ENCODE measurements at places on chromosomes 7 and 10.

DNA sequence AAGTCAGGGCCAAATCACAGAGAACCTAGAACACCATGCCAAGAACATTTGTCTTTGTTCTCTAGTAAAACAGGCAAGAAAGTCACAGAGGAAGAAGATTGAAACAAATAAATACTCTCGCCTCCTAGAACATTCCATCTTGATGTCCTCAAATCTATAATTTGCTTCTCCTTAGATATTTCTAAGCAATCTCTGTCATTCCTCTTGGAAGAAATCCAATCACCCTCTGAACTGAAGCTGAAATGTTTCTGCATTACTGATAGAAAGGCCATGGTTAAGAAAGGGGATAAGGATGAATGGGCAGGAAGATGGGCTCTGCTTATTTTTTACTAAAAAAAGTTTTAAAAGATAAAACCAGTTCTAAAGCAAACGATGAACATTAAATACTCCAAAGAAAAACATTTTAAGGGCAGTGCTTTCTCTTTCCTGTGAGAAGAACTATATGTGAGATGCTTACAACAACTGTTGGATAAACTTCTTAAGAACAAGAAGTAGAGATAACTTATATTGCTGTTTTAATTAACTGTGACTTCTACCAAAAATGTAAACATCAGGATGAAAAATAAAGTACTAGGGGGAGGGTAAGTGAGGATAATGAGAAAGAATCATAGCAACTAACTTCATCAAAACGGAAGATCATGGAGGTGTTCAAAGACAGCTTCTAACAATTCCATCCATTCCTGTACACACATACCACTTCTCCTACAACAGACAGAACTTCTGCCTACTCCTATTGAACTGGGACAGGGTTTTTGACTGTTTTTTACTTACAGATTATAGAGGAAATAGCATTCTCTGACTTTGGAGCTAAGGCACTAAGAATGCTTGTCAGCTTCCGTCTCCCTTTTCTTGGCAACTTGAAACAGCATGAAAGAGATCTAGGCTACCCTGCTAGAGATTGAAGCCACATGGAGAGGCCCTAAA, 153.0 kb upstream of the LRRTM3 start:
- DNase-seq = no peak

DNA sequence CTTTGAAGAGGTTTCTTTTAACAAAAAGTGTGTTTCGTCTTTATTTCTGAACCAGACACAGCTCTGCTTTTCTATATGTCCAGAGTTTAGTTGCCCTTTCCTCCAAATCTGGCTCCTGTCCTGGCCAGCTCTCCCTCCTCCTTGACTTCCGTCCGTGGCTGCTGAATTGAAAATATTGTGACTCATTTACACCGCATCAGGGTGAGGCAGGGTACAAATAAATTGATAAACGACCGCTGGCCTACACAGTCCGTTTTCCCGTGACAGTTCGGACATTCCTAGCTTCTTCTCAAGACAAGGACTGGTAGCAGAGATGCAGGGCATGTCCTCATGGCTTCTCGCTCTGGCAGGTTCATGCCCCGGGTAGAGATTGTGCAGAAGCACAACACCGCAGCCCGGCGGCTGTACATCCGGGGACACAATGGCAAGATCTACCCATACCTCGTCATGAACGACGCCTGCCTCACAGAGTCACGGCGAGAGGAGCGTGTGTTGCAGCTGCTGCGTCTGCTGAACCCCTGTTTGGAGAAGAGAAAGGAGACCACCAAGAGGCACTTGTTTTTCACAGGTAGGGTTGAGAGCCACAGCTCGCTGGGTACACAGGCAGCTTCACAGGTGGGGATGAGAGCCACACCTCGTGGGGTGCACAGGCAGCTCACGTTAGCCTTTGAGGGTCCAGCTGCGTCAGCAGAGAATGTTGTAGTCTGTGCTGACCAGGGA, 126.6 kb downstream of the TRRAP start:
- DNase-seq = no peak

DNA sequence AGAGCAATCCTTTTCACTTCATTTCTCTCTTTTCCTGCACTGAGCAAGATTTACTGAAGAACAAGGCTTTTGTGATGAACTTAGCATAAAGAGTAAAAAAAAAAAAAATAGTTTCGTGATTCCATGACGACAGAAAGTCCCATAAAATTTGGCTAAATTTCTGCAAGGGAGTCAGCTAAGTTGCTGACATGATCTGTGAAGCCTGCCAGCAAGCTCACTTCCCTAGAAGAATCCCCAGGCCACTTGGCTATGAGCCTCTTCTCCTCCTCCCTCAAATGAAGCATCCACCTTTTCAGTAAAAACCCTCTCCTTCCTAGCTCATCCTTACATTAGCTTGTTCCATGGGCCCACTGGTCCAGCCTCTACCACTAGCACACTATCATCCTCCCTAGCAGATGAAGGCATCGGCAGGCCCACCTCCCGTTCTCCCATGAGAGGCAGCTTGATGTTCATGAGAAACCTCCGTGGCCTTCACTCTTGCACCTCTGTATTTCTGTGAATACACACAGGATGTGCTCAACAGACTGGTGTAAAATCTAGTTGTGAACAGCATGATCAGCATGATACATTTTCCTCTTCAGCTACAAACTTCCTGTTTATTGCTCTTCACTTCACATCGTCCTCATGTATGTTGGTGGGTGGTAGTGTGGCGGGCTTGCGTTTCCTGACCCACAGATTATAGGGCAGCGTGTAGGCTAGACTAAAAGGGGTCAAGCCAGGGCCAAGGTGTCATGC, 30.9 kb downstream of the GIMAP8 start:
- no peak for DNase-seq

DNA sequence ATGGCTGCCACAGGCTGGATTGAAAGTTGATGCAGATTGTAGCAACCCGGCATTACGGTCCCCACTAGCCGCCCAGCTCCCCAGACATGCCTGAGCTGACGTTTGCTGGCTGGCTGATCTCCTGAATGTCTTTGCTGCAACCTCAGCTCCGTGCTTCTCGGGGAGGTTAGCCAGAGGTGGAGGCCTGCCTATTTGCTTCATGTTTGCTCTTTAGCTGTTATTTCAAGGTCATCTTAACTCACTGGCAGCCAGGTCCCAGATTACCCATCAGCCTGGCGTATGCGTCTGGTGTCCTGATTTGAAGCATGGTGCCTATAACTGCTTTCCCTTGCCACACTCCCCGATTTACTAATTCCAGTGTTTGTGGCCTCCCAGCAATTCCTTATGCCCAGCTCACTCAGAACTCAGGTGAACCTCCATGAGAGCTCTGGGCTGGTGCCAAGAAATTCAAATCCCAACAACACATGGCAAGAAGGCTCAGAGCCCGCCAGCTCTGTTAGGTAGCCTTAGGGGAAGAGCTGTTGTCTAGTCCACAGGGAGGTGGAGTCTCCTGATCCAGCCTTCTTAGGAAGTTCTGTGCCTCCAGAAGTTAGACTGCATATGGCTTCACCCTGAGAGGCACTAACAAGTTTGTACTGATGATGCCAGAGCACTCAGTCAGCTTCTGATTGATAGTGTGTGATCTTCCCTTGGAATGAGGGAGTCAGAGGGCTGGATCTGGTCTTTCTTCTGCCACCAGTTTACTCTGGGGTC, 69.7 kb upstream of the EXOC4 start:
- no peak for DNase-seq

DNA sequence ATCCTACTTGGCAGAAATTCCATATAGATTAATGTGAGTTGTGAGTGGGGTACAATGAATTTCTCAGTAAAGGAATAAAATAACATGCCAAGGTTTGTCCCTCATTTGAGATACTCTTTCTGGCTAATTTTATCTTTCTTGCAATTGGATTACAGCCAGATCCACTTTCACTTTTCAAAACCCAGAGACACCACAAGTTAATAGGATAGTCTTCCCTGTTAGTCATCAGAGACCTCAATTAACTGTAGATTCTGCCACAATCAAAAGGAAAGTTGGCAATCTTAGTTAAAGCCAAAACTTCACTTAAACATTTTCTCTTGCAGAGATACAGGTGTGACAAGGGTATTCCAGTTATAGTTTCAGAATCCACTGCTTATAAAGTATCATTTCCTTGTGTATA, 91.4 kb upstream of the PHYHIPL start:
- DNase-seq = no peak

DNA sequence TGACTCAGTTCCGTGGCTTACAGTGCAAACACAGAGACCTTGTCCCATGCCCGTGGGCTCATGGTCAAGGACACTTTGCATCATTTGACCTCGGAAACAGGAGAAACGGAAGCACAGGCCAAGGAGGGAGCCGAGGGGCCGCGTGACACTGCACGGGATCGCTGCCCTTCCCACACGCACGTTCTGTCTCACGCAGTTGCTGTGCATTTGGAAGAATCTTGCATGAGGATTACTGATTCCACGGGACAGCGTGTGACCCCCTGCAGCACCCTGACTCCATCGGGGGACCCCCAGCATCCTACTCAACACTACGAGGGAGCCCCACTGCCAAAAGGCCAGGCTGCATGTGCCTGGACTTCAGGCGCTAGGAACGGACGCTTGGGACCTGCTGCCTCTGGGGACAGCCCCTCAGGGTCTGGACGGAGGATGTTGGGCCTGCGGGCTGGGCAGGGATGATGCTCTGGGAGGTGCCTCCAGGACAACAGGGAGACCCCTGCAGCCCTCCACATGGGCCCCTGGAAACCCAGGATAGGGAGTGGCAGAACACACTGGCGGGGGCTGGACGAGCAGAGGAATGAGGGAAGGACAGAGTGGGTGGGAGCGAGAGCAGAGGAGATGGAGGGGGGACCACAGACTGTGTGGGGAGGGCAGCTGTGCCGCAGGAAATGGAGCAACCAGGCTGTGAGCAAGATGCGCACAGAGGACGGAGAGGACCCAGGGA, 222.2 kb downstream of the DNAJB6 start:
- DNase-seq = no peak

- DNase-seq = no peak
Observed at GRCh38 chr10:93280121-93280698, 201.9 kb downstream of the MYOF start.

DNA sequence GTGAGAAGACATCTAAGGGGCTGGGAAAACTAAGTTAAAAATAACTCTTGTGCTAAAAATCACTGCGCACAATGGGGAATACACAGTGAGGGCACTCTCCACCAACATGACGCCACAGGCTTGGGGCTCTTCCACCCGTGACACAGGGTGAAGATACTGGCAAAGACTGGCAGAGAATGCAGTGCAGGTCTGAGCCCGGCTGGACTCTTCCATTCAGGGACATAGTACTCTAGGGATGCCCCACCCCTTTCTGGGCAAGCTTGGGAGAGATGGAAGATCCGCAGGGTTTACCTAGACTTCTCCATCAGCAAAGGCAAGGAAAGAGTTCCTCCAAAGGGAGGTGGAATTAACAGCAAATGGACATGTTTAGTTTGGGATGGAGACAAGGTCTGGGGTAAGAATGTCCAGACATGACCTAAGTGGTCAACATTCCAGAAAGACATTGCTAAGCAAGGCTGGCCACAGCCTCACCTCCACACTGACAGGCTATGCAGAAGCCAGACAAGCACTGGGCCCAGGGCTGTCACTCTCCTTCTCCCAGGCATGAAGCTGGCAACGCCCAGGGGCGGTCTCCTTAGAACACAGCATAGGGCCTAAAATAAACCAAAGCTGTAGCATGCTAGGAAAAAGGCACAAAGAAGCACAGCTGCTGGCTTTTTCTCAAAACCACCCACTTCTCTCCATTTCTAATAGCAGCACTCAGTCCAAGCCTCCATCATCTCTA, 28.1 kb downstream of the XPNPEP1 start:
- no peak for DNase-seq

GRCh38 chr7:50369143-50370026, 64.9 kb downstream of the IKZF1 start:
- DNase-seq = peak; percentile 44

GRCh38 chr7:1678081-1678543, 8.0 kb downstream of the ELFN1 start:
- DNase-seq = no peak
